Activated naive CD4-positive, alpha-beta T cell treated with Interleukin-2 at 50 U/mL for 16 hours (primary cell): ENCODE measurements at places on chromosomes 3 and 15.

DNA sequence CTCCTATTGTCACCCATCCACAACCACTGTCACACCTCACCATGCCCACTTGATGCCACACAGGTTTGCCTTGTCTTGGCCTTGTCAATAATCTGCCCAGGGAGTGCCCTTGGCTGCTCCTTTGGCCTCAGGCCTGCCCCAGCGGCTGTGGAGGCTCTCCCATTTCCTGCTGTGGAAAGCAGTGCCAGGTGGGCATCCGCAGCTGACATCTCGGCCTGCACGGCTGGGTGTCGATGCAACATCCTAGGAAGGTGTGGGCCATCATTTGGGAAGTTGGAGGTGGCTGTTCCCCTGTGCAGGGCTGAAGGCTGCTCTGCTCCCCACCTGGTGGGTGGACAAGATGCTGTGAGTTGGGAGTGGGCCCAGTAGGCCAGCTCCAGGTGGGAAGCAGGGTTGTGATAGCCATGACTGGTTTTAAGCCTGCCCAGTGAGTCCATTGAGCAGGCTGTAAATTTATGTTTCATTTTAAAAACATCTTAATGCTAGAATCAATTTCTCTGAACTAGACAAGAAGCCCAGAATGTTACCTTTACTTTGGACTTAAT is 12.5 kb downstream of the DNAH1 start:
- no peak for DNase-seq

DNA sequence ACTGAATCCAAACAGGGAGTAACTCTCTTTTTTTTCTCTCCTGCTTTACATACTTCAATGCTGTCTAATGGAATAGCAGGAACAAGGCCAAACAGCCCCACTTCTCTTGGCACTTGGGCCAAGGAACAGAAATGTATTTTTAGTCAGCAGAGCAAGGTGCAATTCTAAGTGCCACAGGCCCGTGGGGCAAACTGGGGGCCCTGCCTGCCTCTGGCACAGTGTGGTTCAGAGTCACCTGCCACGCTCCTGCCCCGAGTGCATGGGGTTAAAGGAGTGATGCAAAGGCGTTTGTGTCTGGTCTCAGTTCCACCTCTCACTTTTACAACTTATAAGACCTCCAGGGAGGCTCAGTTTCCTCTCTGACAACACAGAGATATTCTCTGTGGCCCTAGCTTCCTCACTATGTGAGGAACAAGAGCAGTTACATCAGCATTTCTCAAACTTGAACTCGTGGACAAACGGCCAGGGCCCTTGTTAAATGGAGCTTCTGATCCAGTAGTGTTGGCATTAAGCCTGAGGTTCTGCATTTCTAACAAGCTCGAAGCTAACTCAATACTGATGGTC is 51.3 kb downstream of the LRIG1 start:
- DNase-seq, result no peak

- DNase-seq, result no peak
Observed at GRCh38 chr15:25436707-25437106, 2.1 kb downstream of the UBE3A start.

- no peak for DNase-seq
Observed at GRCh38 chr3:114929971-114930732, 216.9 kb downstream of the ZBTB20 start.

DNA sequence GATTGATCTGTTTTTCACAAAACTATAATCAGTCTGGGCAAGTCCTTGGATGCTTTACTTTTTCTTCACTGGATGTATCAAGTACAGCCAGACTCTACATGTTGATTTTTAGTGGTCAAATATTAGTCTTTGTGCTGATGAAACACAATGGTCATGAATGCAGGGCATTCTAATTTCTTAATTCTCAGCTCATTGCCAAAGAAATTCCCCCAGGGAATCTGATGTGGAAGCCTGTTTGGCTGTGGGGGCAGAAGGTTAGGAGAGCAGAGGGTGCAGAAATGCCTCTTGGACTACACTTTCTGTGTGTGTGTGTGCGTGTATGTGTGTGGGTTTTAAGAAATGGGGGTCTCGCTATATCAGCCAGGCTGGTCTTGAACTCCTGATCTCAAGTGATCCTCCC is 48.7 kb upstream of the HACD2 start:
- DNase-seq, result no peak

GRCh38 chr15:65778269-65778668 is 13.8 kb downstream of the DENND4A start:
- DNase-seq, result no peak
